ENCODE measurements at places on chromosomes 12 and 14. TPM values are rescaled to one million over a fixed set of nuclear protein-coding genes. Genes with fewer than 3 reads are reported as not detected.

DNA sequence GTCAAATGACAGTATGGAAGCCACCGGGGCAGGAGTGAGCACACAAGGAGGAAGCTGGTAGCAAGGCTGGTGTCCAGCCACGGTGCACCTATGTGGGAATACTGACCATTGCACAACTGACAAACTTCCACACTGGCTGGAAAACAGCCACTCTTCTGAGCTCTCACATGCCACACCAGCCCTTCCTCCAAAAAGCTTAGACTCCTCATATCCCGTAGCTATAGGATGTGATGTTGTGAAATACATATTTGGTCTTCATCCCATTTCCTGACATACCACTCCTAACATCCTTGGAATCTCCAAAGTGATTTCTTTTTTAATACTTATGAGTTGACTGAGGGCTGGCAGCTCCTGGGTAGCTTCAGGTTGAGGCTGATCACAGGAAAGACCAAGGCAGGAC, 103.6 kb downstream of the NTF3 start:
- H3K27me3 ChIP-seq: peaks cover 9% of the 10 kb centered on the region
- DNase-seq: no peak
- no peak overlapping the region for H3K27ac ChIP-seq
- no peak overlapping the region for H3K4me3 ChIP-seq

DNA sequence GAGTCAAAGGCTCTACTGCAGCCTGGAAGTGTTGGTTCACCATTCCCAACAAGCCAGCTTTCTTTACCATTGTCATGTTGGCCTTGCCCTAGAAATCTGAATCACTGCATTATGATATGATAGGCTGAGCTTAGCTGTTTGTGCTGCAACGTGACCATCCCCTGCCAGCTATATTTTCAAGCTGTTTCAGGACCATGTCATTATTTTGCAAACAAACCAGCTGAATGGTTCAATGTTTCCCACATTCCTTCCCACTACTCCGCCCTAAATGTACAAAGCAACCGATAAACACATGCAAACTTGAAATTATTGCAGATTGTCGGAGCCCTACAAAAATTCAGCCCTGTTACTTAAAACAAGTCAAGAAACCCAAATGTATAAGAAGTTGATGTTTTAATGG, 136.1 kb downstream of the KICS2 start:
- peaks cover 13% of the 10 kb centered on the region for H3K4me1 ChIP-seq
- H3K4me3 ChIP-seq: no peak overlapping the region
- H3K36me3 ChIP-seq: peaks cover 7% of the 10 kb centered on the region
- H3K27me3 ChIP-seq: no peaks in the 10 kb centered on the region
- no peak overlapping the region for H3K27ac ChIP-seq

DNA sequence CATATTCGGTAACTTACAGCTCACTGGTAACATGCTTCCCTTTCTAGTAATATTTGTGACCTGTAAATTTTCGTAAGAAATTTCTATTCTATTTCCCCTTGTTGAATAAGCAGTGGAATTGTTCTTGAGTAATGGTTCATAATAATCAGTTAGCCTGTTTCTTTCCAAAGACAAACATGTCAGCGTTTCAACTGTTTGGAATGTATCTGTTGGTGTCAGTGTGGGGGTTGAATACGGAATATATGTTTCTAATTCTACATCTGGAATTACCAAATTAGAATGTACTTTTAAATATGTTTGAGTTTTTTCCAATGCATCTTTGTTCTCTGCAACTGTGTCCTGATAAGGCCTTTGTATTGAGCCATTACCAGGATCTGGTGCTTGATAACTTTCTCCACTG, 2.0 kb downstream of the BBS10 start:
- DNase-seq: no peak
- no peaks in the 10 kb centered on the region for H3K36me3 ChIP-seq
- no peak overlapping the region for H3K27ac ChIP-seq
- peaks cover 1% of the 10 kb centered on the region for H3K27me3 ChIP-seq
- peaks cover 22% of the 10 kb centered on the region for H3K4me1 ChIP-seq
- peak overlapping the region; percentile 42 for H3K4me3 ChIP-seq

GRCh38 chr12:66405395-66405794, 103.1 kb downstream of the HELB start:
- DNase-seq: no peak
- H3K4me3 ChIP-seq: no peak overlapping the region
- H3K4me1 ChIP-seq: peaks cover 4% of the 10 kb centered on the region
- no peaks in the 10 kb centered on the region for H3K27me3 ChIP-seq
- H3K36me3 ChIP-seq: peaks cover 4% of the 10 kb centered on the region

Gene KCNC2
- not detected for total RNA-seq

Gene PRKD1
- 12.4 TPM for total RNA-seq
